Stimulated activated CD4-positive, alpha-beta T cell treated with anti-CD3 and anti-CD28 coated beads, Interleukin-12 subunit alpha, Interleukin-12 subunit beta, amount 100 ng/mL, for 4 hours (primary cell): ENCODE measurements at places on chromosomes 16 and 17.

DNA sequence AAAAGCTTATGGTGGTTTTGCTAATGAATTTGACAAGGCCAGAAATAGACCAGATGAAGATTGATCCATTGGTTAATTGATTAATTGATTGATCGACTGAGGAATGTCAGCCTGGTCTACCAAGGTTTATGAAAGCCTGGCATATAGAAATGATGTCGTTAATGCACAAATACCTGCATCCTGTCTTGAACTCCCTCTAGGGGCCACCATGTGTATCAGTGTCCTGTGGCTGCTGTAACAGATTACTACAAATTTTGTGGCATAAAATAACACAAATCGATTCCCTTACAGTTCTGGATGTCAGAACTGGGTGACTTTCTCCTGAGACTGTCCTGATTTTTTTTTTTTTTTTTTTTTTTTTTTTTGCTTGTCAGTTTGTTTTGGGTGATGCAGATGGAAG is 553.2 kb downstream of the MAF start:
- DNase-seq, result no peak

GRCh38 chr16:21088143-21088542 is 62.5 kb downstream of the DNAH3 start:
- DNase-seq, result no peak

GRCh38 chr17:48270899-48271298 is 159.1 kb downstream of the SKAP1 start:
- no peak for DNase-seq

- no peak for DNase-seq
Measured at GRCh38 chr16:51939378-51939871, 607.5 kb downstream of the TOX3 start.

DNA sequence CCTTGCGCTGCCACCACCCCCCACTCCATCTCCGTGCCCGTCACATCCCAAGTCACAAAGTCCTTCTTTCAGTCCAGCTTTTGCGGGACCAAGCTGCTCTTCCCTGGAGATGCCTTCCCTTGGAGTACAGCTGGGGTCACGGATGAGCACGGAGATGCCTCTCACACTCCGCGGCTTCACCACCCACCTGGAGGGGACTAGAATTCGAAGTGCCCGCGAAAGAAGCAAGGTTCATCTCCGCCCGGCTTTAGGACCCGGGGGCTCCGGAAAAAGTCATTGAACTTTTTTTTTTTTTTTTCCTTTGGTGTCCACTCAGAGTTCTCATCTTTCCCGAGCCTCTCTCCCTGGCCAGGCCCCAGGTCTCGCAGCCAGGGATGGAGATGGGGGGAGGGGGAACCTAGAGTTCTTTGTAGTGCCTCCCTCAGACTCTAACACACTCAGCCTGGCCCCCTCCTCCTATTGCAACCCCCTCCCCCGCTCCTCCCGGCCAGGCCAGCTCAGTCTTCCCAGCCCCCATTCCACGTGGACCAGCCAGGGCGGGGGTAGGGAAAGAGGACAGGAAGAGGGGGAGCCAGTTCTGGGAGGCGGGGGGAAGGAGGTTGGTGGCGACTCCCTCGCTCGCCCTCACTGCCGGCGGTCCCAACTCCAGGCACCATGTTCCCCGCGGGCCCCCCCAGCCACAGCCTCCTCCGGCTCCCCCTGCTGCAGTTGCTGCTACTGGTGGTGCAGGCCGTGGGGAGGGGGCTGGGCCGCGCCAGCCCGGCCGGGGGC is at the start of gene FKBP10:
FKBP10 (plus strand) TSS at position 624 of the 771 bp plus-strand sequence; CDS start at position 655, 31 bp downstream.
- DNase-seq, result no peak

DNA sequence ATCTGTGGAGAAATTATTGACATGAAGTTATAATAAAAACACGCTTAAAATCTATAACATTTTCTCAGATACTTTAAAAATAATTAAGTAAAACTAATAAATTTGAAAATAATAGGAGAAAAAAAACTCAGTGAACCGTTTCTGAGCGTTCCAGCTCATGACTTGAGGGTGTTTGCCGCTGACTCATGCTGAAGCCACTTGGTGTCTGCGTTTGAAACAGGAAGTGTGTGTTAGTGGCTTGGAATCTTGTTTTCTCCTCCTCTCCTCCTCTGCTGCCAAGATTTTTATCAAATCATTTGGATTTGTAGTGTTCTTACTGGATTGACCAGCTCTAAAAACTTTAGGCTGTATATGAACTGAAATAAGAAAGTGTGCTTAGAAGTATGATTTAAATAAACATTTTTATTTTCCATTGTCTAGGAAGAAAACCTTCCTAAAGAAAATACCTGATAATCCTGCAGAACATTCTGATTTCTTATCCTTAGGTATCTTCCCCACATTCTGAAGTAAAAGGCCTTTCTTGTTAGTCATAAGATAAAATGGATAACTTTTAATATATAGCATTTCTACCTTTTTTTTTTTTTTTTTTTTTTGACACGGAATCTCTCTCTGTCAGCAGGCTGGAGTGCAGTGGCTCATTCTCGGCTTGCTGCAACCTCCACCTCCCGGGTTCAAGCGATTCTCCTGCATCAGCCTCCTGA is 30.8 kb downstream of the USP10 start:
- DNase-seq, result no peak

- DNase-seq, result no peak
Measured at GRCh38 chr17:41406205-41406604, 8.8 kb upstream of the KRT31 start.

- peak; percentile 9 for DNase-seq
Measured at GRCh38 chr17:57086069-57086930, 1.3 kb downstream of the AKAP1 start.

DNA sequence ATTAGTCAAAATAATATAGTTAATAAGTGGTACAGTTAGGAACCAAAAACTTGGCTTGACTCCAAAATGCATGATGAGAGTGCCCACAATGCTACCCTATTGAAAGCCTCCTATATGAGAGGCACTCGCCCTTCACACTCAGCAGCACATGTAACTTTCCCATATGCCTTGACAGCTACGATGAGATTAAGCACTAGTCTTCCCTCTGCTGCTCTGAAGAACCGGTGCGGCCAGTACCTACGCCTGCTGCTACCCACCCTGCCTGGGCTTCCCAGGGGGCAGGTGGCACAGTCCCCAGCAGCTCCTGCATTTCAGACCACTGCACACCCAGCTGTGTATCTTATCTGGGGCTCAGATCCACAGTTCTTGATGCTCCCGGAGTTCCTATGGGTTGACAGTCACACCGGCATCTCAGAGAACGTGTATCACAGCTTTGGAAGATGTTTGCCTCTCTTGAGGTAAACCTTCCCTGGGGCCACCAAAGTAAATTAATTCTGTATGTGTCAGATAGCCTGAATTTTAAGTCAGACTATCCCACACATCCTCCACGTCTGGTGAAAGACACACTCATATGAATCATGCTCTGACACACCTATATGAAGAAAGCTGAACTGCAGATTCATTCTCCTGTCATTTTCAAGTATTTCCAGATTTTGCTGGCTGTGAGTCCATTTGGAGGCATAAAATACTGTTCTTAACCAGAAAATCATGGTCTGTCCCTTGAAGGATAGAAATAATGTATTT is 77.8 kb downstream of the MYH10 start:
- DNase-seq, result no peak

DNA sequence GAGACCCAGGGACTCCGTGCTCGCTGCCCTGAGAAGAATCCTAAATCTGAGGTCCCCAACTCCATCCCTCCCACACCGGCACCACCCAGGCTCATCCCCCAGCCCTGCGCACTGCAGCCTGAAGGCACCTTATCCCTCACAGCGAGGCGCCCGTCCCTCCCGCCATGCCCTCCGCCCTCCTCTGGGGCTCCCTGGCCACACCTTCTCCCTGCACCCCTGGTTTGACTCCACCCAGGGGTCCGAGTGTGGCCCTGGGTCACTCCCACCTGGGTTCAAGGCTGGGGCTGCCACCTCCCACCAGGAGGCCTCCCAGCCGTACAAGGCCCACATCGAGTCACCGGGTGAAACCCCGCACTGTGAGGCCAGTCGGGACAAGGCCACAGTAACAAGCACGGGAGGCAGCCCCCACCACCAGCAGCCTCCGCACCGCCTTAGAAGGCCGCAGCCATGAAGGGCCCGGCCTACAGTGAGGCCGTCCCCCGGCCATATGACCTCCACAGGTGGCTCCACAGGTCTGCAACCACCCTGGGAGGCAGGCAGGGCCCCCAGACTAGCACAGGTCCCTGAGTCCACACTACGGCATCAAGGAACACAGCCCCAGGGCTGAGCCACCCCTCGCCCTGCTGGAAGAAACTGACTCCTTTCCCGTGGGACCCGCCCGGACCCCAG is 8.3 kb downstream of the HAGH start:
- no peak for DNase-seq

DNA sequence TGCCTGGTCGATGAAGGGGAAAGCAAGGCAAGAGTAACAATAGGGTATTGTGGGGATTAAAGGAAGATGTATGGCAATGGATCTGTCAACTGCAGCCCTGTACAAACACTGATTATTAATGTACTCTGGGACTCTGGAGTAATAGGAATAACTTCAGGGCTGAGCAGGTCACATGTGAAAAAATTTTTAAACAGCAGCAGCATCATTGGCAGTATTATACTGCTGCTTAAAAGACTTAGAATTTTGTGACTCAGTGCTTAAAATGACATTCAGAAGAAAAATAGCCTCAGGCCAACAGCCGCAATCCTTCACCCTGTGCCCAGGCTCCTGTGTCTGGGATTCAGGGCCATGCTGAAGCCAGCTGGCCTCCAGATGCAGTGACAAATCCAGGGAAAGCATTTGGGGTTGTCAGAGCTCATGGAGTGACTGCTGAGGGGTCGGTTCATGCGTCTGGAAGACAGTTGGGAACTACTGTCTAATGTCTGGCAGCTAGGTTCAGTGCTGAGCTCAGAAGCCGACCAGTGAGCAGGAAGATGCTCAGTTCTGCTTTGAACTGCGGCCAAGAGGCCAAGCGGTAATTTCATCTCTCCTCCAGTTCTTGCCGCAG is 22.2 kb downstream of the TEX2 start:
- no peak for DNase-seq

DNA sequence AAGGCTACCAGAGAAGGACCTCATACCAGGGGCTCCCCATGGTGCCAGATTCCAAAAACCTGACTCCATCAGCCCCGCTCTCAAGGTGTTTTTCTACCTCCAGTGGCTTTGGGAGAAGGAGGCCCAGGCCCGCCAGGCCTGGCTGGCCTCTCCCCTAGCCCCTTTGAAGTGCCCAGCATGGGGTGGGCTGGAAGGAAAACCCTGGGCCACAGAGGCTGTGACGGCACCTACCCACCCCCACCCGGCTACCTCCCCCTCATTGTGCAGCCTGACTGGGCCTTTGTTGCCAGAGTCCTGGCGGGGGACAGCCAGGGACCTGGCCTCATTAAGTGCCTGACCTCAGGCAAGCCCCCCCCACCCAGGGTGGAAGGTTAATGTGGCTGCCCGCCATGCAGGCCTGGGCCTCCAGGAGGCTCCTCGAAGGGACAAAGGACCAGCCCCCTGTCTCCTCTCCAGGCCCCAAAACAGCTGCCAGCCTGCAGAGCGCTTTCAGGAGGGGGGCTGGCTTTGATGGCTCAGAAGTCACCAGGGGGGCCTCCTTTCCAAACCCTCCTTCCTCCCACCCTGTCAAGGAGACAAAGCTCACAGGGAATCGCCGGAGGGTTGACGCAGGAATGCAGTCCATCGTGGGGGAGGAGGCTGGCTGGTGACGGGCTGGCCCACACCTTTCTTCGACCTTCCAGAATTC is 159.4 kb downstream of the ZNF423 start:
- no peak for DNase-seq
